GM19239 (cell line): ENCODE measurements at places on chromosomes 7 and 10.
A peak's percentile ranks its signal among the peaks of the same experiment; 100 is the strongest.

DNA sequence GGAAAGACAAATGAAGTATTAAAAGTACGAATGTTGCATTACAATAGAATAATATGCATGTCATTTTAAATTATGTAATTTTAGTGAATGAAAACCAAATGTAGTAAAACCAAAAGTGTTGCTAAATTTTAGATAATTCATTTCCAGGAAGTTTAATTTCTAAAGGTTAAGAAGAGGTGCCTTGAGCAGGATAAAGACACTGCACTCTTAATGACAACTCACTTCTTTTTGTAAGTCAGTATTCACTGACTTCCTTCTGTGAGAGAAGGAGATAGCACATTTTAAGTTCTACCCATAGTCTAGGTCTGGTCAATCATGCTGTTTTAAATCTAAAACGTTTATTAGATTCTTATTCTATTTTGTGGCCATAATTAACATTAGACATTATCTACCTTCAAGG lies 160.2 kb downstream of the CRPPA start:
- DNase-seq, result no peak

- DNase-seq, result no peak
These were observed 22.0 kb upstream of the ANKRD2 start for GRCh38 chr10:97550336-97551149.

DNA sequence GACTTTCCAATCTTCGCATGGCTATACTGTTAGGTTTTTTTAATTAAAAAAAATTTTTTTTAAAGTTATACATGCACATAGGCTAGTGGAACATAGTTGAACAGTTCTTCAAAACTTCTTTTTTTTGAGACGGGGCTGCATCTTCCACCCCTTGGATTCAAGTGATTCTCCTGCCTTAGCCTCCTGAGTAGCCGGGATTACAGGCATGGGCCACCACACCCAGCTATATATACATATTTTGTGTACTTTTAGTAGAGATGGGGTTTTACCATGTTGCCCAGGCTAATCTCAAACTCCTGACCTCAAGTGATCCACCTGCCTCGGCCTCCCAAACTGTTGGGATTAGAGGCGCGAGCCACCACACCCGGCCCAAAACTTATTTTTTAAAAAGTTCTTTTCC lies 17.3 kb downstream of the ZNF777 start:
- DNase-seq, result no peak

DNA sequence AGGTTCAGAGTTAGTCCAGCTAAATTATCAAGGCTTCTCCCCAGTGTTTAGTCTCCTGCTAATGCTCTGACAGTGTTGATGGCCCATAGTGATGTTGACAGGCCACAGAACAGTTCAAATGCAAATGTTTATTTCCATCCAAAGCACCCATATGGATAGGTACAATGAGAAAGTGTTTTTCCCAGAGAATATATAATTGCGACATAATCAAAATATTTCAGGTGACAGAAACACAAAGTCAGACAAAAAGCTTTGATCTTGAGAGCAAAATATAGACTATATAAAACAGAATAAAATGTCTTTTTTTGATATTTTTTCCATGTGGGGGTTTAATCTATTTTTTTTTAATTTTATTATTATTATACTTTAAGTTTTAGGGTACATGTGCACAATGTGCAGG lies 642.3 kb upstream of the SEMA3D start:
- no peak for DNase-seq

DNA sequence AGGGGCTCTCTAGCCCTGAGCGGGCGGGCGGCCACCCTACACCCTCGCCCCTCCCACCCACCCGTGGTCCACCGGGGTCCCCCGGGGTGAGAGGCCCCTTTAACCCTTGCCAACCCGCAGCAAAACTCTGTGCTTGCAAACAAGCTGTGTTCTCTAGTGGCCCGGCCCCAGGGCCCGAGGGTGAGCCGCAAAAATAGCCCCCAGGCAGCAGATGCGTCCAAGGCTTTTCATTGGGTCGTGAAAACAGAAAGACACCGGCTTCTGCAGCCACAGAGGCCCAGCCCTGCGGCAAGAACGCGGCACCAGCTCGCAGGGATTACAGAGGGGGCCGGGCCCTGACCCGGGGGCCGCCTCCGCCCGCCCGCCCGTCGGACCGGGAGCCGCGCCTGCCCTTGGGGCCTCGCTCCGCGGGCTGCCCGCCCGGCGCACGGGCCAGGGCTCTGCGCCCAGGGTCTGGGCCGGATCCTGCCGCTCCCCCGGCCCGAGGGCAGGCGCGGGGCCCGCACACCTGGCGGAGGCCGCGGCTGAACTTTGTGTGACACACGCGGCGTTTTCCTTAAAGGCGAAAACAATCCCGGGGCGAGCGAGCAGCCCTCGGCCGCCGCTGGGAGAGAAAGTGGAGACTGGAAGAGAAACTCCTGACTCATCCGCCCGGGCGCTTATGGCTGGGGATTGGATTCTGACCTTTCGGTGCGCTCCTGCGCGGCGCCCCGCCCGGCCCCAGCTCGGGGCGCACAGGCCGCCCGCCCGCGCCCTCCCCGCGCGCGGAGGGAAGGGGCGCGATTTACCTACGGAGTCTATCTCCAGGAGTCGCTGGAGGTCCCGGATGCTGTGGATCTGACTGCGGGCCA lies 2.8 kb downstream of the PDGFA start:
- peak; percentile 54 for DNase-seq

DNA sequence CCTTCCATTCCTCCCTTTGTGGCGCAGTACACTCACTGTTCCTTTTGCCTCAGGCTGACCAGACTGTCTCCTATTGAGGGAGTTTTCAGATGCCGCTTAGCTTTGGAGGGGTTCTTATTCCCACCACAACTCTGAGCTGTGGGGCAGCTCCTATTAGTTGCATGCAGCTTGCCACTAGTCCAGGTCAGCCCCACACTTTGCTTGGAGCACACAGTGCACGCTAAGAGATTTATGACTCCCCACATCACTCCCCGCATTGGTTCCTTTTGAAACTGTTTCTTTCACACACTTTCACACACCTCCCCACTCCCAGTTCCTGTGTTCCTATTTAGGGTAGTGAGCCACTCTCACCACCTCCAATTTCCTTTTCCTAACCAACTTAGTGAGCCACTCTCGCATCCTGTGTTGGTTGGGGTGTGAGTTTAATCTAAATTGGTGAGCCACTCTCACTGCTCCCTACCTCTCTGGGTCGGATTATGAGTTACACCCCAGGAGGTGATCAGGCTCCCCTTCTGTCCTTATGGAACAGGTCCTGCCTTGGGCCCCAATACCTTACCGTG lies 10.4 kb upstream of the ZNF485 start:
- no peak for DNase-seq

DNA sequence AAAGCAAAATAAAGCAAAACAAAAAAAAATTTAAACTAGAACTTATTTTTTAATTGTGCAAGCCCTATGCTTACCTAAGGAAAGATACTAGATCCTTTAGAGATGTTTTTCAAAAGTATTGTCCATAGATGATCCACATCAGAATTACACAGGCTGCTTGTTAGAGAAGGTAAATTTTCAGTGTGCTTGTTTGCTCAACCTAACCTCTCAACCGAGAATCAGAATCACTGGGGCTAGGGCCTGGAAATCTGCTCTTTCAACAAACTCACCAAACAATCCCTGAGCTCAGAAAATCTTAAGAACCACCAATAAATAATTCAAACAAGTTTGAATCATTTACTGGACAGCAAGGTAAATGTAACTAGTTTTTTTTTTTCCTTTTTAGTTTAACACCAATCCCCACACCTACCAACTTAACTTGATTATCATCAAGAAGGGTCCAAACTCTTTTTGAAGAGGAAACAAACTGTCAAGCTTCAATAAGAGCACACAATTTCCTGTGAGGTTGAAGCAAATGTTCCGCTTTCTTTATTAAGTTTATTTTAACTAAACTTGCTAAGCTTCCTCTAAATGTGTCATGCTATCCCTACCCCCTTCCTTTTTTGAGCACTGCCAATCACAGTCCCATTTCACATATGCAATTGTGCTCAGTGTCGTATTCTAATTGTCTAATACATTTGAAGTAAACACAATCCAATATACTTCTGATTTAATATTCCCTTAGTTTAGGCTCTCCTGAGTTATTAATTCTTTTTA lies 7.4 kb upstream of the TSPAN33 start:
- no peak for DNase-seq

DNA sequence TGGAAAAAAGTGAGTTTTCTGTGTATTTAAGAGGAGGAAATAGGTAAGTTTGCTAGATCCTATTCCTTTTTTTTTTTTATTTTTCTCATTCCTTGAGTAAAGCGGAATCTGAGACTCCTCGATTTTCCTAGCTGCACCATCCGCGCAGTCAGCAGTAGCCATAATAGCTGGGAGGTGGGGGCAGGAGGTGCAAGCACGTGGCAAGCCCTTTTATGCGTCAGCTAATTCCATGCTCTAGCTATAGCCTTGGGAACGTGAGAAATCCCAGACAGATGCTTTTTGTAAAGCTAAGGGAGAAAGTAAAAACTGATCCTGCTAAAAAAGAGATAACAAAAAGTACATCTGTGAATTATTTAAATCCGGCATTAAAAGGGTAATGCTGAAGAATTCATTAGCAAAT lies 33.2 kb upstream of the TPK1 start:
- no peak for DNase-seq

- DNase-seq, result no peak
These were observed 50.7 kb downstream of the SYPL1 start for GRCh38 chr7:106061301-106061979.

- DNase-seq, result no peak
These were observed 64.8 kb downstream of the LRMDA start for GRCh38 chr10:75496191-75496567.

- DNase-seq, result no peak
These were observed 140.5 kb downstream of the PRKAG2 start for GRCh38 chr7:151736403-151736909.

DNA sequence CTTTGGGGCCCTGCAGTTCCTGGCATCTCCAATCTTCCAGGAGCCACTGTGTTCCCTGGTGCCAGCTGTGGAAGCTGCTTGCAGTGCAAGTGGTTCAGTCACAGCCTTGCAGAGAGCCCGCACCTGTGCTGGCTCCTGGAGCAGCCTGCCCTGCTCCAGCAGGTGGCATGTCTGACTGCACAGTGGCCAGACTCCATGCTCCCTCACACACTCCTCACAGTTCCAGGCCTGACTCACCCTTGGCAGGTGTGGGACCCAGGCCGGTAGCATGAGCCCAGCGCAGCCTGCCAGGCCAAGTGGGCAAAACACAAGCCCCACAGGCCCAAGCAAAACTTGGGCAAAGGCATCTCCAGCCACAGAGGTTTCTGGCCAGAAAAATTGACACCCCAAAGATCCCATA lies 33.6 kb upstream of the RELN start:
- DNase-seq, result no peak

DNA sequence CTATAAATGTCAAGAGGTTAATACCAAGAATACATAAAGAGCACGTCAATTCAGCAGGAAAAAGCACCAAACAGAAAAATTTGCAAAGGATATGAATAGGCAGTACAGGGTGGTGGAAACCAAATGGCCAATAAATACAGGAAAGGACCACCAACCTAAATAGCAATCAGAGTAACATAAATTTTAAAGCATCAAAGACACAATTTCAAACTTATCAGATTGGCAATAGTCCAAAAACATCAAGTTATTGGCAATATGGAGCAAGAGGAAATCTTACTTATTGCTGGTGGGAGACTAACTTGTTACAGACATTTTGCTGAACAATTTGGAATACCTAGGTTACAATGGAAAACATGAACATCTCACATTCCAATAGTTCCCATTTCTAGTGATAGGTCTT lies 24.1 kb downstream of the SYPL1 start:
- no peak for DNase-seq

- peak; percentile 42 for DNase-seq
These were observed 133.6 kb downstream of the ZMIZ1 start for GRCh38 chr10:79202188-79203013.

DNA sequence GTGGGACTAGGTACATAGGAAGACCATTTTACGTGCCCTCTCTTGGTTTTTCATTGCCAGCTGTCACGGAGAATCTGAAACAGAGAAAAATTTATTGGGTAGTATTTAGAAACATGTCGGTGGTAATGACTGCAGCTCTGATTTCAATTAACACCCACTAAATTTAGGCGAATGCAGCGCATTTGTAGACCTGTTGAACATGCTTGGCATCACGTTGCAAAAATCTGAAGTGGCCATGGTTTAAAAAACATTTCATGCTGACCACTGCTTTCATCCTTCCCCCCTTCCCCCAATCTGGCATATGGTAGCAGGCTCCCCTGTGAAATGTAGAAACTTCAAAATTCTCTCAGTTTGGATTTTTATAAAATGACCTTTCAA lies 34.0 kb downstream of the LRMDA start:
- no peak for DNase-seq

DNA sequence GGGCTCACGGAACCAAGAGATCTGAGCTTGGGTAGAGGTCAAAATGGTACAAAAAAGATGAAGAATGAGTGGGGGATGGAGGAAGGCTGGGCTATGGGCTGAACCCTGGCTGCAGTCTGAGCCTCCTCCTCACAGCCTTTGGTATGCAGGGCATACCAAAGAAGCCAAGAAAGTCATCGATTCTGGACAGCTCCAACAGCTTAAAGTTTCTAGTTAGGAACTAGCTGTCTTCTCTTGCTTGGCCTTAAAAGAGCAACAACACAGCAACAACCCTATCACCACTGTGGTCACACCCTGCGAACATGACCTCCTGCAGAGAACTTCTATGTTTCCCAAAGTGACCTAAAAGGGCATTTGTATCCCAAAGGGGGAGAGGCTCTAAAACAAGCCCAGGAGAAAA lies 126.1 kb upstream of the EFCAB10 start:
- DNase-seq, result no peak

GRCh38 chr10:87594864-87595263 lies 64.8 kb upstream of the PAPSS2 start:
- DNase-seq, result no peak

- no peak for DNase-seq
These were observed 85.3 kb upstream of the CCDC6 start for GRCh38 chr10:59991661-59992060.

DNA sequence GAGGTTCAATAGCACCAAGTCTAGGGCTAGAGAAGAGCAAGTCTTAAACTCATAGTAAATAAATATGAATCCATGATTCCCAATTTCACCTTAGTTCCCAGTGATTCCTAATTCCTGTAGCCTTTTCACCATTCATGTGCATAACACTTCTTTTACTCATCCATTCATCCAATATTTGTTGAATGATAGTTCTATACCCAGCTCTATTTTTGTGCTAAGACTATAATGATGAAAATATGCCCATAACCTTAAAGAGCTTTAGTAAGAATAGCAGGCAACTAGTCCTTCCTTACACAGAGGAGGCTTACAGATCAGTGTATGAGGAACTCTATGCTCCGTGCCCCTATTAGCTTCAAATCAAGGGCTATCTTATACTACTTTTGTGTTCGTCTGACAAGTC lies 280.2 kb upstream of the CHRM2 start:
- no peak for DNase-seq

- DNase-seq, result no peak
These were observed 2.8 kb downstream of the UPK3B start for GRCh38 chr7:76512941-76513816.

DNA sequence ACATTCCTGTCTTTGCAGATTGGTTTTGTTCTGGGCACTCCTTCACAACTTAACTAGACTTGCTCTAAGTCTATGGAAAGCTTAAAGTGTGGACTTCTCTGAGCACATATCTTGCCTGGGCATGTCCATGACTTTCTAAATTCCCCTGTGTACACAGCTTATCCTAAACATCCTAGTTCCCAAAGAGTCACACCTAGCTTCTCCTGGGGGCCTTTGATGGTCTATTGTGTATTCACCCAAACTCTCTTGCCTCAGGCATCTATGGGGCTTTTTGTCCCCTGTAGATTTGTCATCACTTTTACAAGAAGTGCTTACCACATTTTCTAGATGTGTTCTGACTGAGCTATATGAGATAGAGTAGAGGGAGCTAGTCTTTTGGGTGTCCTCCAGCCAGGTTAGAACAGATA lies 12.2 kb upstream of the ZNF488 start:
- DNase-seq, result no peak

GRCh38 chr10:361203-362081 lies 226.2 kb downstream of the ZMYND11 start:
- DNase-seq, result no peak
